Right ventricle myocardium inferior (tissue), 1 donor: ENCODE measurements at places on chromosomes 13 and 19.

DNA sequence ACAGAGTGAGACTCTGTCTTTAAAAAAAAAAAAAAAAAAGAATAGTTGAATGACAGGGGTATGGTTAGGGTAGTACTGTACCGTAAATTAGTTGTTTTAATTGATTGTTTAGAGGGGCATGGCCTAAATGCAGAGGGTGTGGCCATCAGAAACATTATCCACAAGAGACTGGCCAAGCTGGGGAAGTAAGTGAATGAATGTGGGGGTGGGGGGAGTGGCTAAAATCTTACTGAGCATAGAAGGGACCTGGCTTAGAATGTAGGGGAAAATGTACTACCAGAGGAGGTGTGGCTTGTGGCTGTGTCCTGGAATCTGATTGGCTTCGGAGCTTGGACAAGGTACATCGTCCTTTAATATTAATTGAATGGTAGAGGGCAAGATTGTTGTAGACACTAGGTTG lies 3.8 kb downstream of the BCL2L12 start:
- DNase-seq, result no peak

DNA sequence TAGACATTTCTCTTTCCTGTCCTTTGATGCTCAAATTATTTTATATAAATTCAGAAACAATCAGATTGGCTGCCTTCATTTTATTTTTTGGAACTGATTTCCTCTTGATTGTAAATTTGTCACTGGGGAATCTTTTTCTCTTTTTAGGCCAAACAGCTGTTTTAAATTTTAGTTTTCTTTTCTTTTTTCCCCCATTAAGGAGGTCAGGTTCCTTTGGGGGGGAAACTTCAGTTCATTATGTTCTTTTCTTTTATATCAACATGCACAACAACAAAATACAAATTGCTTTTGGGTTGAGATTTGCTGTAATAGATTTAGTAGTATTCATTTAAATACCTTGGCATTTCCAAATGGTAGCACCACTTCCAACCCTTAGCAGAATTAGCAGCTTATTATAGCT lies 264.8 kb upstream of the SPRY2 start:
- no peak for DNase-seq

DNA sequence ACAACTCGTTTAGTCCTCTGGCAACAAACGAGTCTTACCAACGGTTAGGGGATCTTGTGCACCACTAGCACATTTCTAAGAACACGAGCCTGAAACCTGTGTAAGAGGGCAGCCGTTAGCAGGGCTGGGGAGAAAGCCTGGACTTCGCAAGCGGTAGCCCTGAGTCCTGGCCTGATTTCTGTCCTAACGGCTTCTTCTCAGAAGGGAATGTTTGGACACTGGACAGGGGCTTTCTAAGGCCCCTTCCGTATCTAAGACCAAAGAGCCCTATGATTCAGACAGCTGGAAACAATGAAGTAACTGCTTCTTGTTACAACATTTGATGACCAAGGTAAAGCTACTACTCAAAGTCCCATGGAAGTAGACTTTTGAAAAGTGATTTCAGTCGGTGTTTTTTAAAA lies 2.2 kb downstream of the ANKRD10 start:
- DNase-seq, result no peak

- DNase-seq, result no peak
Observed at GRCh38 chr13:103516015-103516795, 450.0 kb upstream of the SLC10A2 start.

GRCh38 chr13:77492982-77493381 lies 42.5 kb upstream of the SCEL start:
- no peak for DNase-seq

GRCh38 chr19:34673590-34673989 lies 3.4 kb downstream of the SCGB2B2 start:
- DNase-seq, result no peak

- no peak for DNase-seq
Observed at GRCh38 chr19:45147835-45148676, 12.7 kb downstream of the NKPD1 start.

DNA sequence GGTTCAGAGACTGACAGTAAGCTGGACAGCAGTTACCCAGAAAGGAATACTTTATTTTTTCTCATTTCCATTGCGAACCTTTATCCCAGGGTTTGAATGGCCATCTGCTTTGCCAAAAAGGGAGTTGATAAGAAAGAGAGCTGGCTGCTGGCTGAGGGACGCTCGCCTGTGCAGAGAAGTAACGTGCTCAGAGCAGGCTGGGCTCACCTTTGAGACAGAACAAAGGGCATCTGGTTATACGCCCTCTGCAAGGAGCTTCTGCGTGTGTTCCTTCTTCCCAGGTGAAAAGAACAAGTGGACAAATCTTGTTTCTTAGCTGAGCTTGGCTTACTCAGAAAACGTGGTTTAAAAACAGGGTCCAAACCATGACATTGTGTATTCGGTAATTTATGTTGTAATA lies 47.4 kb downstream of the EFNB2 start:
- no peak for DNase-seq

DNA sequence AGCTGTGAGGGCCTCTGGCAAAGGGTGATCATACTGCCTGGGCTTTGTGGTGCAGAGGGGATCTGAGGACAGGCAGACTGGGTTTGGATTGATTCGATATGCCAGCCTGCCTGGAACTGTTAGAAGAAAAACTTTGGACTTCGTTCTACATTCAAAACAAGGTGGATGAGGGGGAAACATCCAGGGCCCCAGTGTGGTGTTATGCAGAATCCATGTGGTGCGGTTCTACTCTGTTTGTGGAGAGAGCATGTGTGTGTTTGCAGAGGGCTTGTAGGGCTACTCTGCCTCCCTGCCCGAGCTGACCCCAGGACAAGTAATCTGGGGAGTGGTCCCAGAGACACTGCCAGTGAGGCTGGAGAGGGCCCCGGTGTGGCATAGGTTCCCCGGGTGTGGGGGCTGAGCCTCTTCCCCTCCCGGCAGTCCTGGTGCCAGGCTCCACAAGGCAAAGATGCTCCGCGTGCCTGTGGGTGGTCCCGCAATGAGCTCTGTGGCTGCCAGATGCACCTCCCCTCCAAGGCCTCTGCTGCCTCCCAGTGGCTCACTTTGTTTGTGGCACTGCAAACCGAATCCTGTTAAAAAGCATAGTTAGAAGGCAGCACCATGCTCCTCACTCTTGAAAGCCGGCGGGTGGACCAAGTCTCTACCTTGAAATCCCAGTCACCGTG lies 22.3 kb upstream of the TFDP1 start:
- DNase-seq, result peak; percentile 79

DNA sequence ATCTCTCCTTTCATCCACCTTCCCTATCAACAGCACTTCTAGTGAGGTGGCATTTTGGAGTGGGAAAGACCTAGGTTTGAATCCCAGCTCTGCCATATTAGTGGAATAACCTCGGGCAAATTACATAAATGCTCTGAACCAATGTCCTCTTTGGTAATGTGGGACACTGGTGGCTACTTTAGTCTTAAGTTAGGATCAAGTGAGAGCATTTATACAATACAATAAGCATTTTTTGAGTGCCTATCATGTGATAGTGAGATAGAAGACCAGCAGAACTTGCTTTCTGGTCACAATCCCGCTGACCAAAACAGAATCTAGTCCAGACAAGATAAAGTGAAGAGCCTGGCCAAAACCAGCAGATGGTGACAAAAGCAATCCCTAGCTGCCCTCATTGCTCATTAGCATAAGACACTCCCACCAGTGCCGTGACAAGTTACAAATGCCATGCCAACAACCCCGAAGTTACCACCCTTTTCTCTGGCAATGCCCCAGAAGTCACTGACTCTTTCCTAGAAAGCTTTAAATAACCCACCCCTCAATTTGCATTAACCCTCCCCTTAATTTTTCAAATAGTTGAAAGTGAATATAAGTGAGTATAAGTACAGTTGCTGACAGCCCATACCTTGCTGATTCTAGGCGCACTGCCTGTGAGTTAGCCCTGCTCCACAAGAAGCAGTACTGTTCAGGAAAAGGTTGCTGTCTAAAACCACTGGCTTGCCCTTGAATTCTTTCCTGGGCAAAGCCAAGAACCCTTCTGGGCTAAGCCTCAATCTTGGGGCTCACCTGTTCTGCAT lies 28.9 kb upstream of the KPNA3 start:
- no peak for DNase-seq

- DNase-seq, result no peak
Observed at GRCh38 chr13:22235285-22235949, 564.5 kb downstream of the FGF9 start.

DNA sequence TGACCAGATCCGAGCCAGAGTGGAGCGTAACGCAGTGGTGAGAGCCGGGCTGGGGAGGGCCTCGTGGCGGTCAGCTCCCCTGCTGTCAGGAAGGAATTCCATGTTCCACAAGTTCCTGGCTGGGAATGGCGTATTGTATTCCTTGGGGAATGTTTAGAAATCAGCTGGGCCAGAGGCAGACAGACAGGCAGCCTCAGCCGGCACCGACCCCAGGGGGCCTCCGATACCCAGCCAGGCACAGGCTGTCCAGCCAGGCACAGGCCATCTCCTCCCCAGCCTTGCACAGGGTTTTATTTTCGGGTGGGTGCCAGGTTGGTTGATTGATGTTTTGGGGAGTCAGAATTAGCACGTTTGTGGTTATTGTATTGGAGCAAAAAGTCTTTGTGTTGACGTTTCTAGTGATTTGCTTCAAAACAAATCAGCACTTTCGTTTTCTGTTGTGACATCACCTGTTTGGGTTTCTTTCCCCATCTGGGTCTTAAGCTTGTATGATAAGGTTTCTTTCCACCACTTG lies 126.6 kb upstream of the MCF2L start:
- peak; percentile 78 for DNase-seq

DNA sequence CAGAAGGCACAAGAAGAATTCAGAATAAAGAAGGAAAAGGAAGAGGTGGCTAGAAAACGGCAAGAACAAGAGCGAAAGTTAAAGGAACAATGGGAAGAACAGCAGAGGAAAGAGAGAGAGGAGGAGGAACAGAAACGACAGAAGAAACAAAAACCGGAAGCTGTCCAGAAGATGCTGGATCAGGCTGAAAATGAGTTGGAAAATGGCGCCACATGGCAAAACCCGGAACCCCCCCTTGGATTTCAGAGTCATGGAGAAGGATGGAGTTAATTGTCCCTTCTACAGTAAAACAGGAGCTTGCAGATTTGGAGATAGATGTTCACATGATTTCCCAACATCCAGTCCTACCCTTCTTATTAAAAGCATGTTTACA lies 6.7 kb downstream of the CD209 start:
- DNase-seq, result no peak

- no peak for DNase-seq
Observed at GRCh38 chr13:35976126-35976525, 155.1 kb downstream of the DCLK1 start.

GRCh38 chr13:31781064-31781463 lies 41.7 kb downstream of the RXFP2 start:
- no peak for DNase-seq

DNA sequence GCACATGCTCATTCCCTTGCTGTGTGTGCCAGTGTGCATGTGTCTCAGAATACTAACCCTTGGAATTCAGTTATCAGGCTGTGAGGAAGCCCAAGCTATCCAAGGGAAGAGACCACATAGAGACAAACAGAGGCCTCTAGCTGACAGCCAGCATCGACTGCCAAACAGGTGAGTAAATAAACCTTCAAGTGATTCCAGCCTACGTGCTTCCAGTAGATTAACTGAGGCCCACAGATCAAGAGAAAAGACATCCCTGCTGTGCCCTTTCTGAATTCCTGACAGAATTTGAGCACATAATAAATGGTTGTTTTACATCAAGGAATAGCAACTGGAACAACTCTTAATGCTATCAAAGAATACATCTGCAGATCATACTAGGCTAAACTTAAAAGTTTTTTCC lies 17.5 kb downstream of the ZC3H13 start:
- DNase-seq, result no peak

DNA sequence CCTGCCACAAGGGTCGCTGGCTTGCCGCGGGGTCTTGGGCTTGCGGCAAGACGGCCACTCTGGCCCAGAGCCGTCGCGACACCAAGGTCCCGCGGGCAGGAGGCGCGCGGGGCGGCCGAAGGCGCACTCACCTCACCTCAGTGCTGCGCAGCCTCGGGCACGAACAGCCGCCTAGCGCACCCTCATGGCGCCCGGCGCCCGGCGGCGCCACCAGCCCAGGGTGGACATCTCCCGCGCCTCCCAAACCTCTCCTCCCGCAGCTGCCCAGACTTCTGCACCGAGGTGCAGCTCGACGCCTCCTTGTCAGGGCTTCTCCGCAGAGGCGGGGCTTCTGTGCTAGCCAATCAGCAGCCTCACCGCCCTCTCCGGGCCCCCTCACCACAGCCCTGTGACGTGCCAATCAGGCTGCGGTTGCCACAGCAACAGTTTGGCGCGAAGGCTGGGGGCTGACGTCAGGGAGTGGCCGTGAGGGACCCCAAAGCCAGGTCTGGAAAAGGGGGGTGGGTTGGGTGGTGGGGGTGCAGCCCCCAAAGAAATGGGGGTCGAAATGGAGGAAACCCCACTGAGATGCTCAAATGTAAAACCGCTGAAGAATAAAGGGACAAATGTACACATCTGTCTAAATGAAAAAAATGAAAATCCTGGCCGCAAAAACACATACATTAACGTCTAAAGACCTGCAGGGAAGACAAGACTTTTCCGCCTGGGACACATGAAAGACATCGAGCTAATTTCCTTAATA lies at the start of the genes PEG3 and ZIM2:
PEG3 (minus strand) TSS at position 276 of the 742 bp plus-strand sequence. CDS start 16,071 bp downstream, outside the sequence.
ZIM2 (minus strand) TSS at position 276 of the 742 bp plus-strand sequence. CDS start 16,449 bp downstream, outside the sequence.
- DNase-seq, result peak; percentile 79

- no peak for DNase-seq
Observed at GRCh38 chr13:25453850-25454365, 82.1 kb downstream of the ATP8A2 start.

DNA sequence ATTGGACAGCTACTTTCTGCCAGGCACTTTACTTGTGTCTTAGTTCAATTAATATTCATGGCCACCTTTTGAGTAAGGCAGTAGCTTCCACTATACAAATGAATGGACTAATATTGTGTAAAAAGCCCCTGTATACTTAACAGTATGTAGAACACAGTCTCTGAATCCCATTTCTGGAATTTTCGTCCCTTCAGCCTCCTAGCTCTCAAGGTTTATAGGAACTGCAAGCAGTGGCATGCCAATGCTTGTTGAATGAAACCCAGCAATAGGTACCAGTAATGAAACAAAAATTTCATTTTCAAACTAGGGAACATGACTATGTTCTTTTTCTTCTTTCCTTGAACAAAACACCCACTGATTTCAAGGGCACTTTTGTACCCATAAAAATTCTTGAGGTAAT lies 361.6 kb downstream of the TDRD3 start:
- DNase-seq, result no peak
